Right atrium auricular region (tissue), 2 donors: ENCODE measurements at places on chromosomes 16 and 17.
A peak's percentile ranks its signal among the peaks of the same experiment; 100 is the strongest.

GRCh38 chr17:59365383-59365981 lies 34.0 kb downstream of the YPEL2 start:
- no peak for DNase-seq

DNA sequence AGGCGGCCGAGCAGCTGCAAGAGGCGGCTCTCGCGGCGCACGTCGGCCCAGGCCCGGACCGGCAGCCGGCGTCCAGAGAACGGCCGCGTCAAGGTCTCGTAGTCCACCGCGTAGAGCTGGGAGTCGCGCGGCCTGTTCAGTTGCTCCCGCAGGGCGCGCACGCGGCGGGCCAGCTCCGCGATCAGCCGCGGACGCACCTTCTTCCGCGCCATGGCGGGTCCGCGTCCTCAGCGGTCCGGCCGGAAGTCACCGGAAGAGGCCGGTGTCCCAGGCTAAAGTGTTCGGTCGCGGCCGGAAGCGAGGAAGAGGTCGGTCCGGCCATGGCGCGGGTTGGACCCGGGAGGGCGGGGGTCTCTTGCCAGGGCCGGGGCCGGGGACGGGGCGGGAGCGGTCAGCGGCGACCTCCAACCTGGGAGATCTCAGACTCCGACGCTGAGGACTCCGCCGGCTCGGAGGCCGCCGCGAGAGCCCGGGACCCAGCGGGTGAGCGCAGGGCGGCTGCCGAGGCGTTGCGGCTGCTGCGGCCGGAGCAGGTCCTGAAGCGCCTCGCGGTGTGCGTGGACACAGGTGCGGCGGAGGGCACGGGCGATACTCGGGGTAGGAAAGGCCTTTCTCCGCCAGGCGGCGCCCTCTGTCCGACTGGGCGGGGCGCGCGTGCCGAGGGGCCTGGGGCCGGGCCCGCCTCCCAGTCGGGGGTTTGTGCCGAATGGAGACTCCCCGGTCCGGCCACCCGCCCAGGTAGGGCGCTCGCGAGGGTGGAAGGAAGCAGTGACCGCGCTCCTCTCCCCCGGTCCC lies at the start of gene MRPS34:
TSS of gene MRPS34 (minus strand) at position 227 of the 795 bp plus-strand sequence. CDS start at position 212, 15 bp downstream.
- DNase-seq: peak; percentile 84

DNA sequence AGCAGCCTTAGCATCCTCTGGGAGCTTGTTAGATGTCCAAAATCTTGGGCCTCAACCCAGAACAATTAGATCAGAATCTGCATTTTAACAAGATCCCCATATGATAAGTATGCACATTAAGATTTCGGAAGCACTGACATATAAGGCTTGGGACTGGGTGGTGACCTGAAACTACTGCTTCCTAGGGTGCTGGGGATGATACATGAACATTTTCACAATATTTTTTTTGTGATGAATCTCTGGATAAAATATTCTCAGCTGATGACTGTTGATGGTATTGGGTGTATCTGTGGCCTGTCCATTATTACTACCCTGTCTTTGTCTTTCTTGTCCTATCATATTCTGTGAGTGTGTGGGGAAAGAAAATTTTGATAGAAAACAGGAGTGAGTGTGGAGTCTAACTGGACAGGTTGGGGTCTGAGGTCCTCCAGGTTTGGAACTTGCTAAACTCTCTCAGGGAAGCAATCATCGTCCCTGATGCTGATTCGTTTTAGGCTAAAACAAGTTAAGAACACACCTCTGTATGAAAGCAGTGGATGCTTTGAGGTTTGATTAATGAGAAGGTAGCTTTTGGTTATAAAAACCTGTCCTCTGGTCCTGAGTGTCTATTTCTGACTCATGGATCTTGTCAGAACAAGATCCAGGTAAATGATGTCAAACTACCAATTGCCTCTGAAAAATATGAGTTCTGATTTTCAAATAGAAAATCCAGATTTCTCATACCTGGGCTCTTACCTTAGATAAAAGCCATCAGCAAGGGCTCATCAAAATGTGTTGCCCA lies 23.2 kb downstream of the KRT23 start:
- no peak for DNase-seq

DNA sequence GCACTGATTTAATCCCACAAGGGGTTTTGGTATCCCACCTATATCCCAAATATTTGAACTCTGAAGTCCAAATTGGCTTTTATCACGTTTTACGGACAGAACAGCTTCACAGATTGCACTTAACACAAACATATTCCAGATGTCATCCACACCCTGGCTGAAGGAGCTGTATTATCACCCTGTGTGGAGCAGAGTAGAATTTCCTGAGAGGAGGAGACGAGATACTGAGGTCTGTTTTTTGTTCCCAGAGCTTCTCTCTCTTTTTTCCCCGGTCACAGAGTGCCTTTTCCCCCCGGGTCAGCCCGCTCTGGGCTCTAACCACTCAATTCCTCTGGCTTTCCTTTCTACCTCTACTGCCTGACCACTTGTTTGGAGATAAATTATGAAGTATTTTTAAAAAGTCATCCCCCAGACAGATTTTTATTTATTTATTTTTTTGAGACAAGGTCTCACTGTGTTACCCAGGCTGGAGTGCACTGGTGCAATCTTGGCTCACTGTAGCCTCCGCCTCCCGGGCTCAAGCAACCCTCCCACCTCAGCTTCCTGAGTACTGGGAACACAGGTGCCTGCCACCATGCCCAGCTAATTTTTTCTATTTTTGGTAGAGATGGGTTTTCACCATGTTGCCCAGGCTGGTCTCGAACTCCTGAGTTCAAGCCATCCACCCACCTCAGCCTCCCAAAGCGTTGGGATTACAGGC lies 30.7 kb downstream of the DNAH2 start:
- DNase-seq: no peak
